ENCODE measurements at places on chromosomes 16 and 17. TPM values are rescaled to one million over a fixed set of nuclear protein-coding genes. Genes with fewer than 3 reads are reported as not detected.

CD300A gene
- 0.28 TPM for total RNA-seq

SLFN14 gene
- not detected for total RNA-seq

WFIKKN1 gene
- 5.9 TPM for total RNA-seq

RGS11 gene
- 0.96 TPM for total RNA-seq

CYB561 gene
- 7.7 TPM for total RNA-seq

TBCD gene
- total RNA-seq, result 85.0 TPM

ADAP2 gene
- total RNA-seq, result 0.99 TPM

HSPB9 gene
- 0.12 TPM for total RNA-seq

HOXB3 gene
- not detected for total RNA-seq

CCL13 gene
- total RNA-seq, result not detected

MYH8 gene
- not detected for total RNA-seq

PSME3IP1 gene
- 106 TPM for total RNA-seq

KCNG4 gene
- not detected for total RNA-seq

WDR90 gene
- 33.4 TPM for total RNA-seq

CHD9 gene
- 52.7 TPM for total RNA-seq

SGCA gene
- 1.5 TPM for total RNA-seq

RAP1GAP2 gene
- 3.8 TPM for total RNA-seq

TNFRSF13B gene
- total RNA-seq, result not detected

MAP2K6 gene
- 57.2 TPM for total RNA-seq

ZNF624 gene
- 8.4 TPM for total RNA-seq

RHOT1 gene
- 76.4 TPM for total RNA-seq

ZG16 gene
- total RNA-seq, result not detected

TOX3 gene
- total RNA-seq, result 44.2 TPM

TP53TG3D gene
- not detected for total RNA-seq

CTRB1 gene
- total RNA-seq, result not detected

ASPA gene
- total RNA-seq, result not detected

EMP2 gene
- 15.8 TPM for total RNA-seq

CDK3 gene
- total RNA-seq, result 3.0 TPM

GIT1 gene
- 17.6 TPM for total RNA-seq

DOC2A gene
- 8.1 TPM for total RNA-seq

CDH13 gene
- 3.0 TPM for total RNA-seq

KCNJ18 gene
- total RNA-seq, result not detected

Measured in neural progenitor cell (in vitro differentiated cells).